ENCODE measurements at places on chromosomes 1 and 21. TPM values are rescaled to one million over a fixed set of nuclear protein-coding genes. Genes with fewer than 3 reads are reported as not detected.
A peak's percentile ranks its signal among the peaks of the same experiment; 100 is the strongest.

DNA sequence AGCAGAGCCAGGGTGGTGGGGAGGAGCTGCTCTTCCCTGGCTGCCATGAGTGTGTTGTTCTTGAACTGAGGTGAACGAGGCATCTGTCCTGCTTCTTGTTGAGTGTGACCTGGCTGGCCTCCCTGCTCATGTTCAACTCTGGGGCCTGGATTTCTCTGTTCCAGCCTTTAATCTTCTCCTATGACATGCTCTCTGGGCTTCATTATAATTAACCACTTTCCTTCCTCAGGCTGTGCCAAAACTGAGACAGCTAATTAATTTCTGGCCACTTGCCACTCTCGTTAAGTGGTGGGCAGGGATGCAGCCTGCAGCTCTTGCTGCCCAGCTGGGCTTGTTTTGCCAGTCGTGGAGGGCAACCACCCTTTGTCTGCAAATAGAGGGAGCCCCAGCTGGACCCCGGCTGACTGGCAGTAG lies 23.3 kb downstream of the OPRD1 start:
- no peak overlapping the region for H3K27ac ChIP-seq
- DNase-seq = no peak
- H3K27me3 ChIP-seq = peaks cover 9% of the 10 kb centered on the region
- H3K36me3 ChIP-seq = no peaks in the 10 kb centered on the region
- H3K4me1 ChIP-seq = no peaks in the 10 kb centered on the region

GRCh38 chr1:108845991-108846390 lies 10.9 kb downstream of the AKNAD1 start:
- no peak for DNase-seq
- no peaks in the 10 kb centered on the region for H3K36me3 ChIP-seq
- no peak overlapping the region for H3K27ac ChIP-seq
- peaks cover 2% of the 10 kb centered on the region for H3K27me3 ChIP-seq

GRCh38 chr1:173050865-173051264 lies at the start of gene TNFSF18:
Gene TNFSF18 (minus strand): TSS chr1:173050941. CDS start chr1:173050896, 45 bp downstream.
- H3K36me3 ChIP-seq = no peaks in the 10 kb centered on the region
- no peaks in the 10 kb centered on the region for H3K27me3 ChIP-seq
- peak; percentile 78 for DNase-seq
- no peak within 1 kb of the TSS for H3K4me3 ChIP-seq

- H3K4me3 ChIP-seq = peak overlapping the region; percentile 37
- H3K27me3 ChIP-seq = peaks cover 35% of the 10 kb centered on the region
- H3K36me3 ChIP-seq = no peaks in the 10 kb centered on the region
- no peak overlapping the region for H3K27ac ChIP-seq
These were observed 29.4 kb upstream of the TRIM17 start for GRCh38 chr1:228445843-228446650.

GRCh38 chr1:167067904-167068303 lies 22.3 kb downstream of the GPA33 start:
- no peak for DNase-seq
- no peak overlapping the region for H3K27ac ChIP-seq
- no peak overlapping the region for H3K4me3 ChIP-seq
- no peaks in the 10 kb centered on the region for H3K36me3 ChIP-seq

GRCh38 chr1:36306902-36307456 lies 811 bp downstream of the SH3D21 start:
- no peak overlapping the region for H3K27ac ChIP-seq
- peaks cover 16% of the 10 kb centered on the region for H3K4me1 ChIP-seq
- DNase-seq = peak; percentile 96
- H3K27me3 ChIP-seq = no peaks in the 10 kb centered on the region

TEX38 gene
- total RNA-seq = not detected

EPHB2 gene
- 24.5 TPM for total RNA-seq

KRTAP19-1 gene
- total RNA-seq = not detected

KCNK2 gene
- total RNA-seq = 3.7 TPM

All from muscle of leg (tissue), 16 donors.